Lower lobe of right lung (tissue), 2 donors: ENCODE measurements at places on chromosomes 13 and 19. TPM values are rescaled to one million over a fixed set of nuclear protein-coding genes. Genes with fewer than 3 reads are reported as not detected.

DNA sequence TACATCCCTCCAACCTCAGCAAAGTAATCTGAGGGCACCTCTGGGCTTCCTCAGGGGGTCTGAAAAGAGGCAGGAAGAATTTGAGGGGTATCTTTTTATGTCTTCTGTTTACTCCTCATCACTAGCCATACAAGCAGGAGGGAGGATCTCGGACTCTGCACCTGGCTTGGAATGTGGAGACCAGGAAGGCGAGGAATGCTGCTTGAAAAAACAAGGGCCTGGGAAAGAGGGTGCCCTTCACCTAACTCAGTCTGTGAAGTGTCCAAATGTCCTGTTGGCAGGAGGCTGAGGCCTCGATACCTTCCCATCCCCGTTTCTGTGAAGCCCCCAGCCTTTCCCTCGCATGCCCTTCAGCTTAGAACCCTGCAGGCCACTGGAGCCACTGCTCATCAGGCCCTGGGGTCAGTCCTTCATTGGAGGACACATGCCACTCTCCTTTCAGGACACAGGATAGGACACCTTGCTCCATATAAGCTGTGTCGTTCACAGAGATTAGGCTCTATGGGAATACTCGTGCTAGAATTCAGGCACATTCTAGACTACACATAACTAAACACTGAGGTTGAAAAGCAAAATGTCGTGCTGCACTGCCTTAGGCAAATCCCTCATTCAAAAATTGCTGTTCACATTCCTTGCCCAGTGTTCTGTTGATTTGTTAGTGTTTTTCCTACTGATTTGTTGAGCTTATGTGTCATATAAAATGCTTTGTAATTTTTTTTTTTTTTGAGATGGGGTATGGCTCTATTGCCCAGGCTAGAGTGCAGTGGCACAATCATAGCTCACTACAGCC is 49.7 kb downstream of the ESD start:
- no peak for DNase-seq

DNA sequence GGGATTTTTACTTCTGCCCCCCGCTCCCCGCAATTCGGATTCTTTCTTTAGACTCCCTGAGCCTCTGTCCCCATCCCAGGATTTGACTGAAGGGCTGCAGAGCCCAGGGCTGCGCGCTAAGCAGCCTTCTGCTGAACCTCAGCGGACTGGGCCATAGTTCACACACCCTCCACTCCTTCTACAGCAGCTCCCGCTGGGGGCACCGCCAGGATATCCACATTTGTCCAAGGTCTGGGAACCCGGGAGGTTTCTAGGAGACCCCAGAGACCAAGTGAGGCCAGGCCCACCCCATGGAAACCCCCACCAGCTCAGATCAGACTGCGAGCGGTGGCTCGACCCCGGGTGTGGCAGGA is 463.3 kb downstream of the ITGBL1 start:
- DNase-seq = no peak

- no peak for DNase-seq
These were observed 120.0 kb upstream of the MAB21L1 start for GRCh38 chr13:35596321-35597030.

DNA sequence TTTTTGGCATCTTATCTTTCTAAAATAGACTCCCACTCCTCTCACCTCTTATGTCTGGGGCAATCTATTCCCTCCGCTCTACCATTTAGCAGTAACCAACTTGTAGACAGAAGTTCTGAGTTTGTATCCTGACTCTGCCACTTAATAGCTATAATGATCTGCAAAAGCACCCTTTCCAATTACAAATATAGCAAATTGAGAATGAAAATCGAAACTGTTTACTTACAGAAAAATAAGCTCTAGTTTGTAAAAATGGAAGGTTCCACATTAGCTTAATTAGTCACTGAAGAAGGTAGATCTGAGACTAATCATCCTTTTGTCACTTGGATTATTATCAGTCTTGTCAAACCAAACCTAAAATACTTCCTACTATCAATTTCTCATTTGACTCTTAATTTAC is 409.3 kb downstream of the DIAPH3 start:
- no peak for DNase-seq

DNA sequence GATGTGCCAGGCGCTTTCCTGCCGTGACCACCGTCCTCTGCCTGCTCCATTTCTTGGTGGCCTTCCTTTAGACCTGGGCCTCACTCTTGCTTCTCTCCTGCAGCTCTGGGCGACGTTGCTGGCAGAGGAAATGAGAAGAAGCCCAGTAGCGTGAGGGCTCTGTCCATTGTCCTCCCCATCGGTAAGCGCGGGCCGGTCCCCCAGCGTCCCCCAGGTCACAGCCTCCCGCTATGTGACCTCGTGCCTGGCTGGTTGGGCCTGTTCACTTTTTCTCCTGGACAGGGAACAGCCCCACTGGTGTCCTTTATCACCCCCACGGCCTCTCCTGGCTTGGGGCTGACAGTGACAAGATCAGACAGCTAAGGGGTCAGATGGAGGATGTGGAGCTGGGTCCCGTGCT is 27.7 kb downstream of the SPC24 start:
- DNase-seq = no peak

DNA sequence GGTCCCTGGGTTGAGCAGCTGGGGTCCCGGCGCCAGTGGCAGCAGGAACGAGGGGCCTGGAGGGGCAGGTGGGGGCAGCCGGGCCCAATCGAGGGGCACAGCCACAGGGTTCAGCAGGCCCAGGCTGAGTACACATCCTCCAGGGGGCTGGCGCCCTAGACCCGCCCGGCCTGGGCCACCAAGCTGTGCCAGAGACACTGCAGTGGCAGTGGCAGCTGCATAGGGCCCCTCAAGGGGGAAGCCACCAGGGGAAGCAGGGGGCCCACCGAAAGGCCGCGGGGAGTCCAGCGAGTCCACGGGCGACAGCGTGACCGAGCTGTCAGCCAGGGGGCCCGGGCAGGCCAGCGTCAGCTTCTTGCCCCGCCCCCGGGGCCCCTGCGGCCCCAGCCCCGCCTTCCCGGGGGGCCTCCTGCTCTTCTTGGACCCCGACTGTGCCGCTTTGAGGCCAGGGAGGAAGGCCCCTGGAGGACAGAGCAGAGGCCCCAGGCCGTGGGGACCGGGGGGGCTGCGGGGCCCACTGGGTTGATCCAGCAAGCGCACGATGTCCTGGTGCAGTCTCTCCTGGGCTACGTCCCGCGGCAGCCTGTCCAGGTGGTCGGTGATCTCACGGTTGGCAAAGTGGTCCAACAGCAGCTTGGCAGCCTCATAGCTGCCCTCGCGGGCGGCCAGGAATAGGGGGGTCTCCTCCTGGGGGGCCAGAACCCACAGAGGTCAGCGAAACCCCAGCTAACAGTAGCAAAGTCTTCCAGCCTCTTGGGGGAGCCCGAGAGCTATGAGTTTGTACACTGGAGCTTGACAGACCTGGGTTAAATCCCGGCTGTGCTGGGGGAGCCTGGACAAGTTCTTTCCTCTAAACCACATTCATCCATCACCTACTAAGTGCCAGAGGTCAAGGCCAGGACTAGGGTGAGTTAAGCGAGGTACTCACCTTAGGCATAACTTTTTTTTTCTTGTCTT is 39.5 kb downstream of the NOTCH3 start:
- DNase-seq = no peak

DNA sequence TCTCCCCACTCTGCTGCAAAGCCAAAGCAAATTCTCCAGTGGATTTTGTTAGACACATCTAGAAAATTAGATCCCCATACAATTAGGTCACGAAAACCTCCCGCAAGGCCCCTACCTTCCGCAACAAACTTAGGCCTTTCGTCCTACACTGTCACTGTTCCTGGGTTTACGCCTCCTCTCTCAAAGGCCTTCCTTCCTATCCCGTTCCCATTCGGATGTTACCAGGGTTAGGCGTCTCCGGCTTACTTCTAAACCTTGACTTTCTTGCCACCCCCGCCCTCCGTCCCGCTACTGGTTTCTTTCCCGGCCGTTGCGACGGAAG is 754 bp downstream of the RNF6 start:
- no peak for DNase-seq

- no peak for DNase-seq
These were observed 618 bp downstream of the THSD8 start for GRCh38 chr19:12802267-12803106.

DNA sequence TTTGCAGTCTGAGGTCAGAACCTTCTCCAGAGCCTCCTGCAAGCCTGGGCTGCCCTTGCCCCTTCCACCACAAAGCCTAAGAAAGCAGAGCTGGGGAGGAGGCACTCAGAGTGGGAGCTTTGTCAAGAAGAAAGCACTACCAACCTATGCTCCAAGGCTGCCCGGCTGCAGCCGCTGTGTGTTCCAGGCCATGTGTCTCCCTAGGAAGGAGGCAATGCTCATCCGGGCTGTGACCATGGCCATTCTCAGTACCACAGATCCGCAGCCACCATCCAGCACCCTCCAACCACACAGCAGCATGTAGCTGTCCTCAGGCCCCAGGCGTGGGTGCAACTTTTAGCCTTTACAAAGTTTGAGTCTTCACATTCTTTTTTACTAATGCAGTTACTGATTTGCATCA is 22.0 kb downstream of the CARS2 start:
- DNase-seq = no peak

DNA sequence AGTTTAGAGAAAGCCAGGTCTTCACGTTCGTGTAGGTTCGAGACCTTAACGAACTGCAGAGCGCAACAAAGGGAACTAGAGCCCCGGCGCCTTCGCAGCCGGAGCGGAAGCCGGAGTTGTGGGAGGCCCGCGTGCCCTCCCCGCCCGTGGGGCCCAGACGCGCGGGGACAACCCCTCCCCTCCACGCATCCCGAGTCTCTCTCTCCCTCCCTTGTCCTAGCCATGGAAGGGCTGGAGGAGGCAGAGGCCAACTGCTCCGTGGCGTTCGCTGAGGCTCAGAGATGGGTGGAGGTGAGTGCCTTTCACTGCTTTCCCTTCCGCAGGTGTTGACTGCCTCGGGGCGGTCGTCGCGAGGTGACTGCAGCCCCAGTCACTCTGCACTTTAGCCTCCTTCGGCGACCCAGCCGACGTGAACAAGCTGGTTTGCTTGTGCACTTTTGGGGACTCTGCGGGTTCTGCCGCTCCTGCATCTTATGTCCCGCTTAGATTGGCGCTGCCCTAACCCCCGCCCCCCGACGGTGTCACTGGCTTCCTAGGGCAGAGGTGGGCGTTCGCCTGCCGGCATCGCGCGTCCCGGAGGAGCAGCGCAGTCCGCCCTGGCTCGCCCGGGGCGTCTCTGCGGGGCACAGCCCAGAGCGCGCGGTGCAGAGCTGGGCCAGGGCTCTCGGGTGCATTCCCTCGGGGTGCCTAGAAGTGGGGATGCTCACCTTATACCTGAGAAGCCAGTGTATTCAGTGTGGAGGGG is 478 bp downstream of the LMO7 start:
- peak; percentile 62 for DNase-seq

ZNF527 gene
- 4.9 TPM for total RNA-seq

SOX21 gene
- 0.18 TPM for total RNA-seq

RYR1 gene
- 9.2 TPM for total RNA-seq
